Stimulated activated CD4-positive, alpha-beta T cell treated with anti-CD3 and anti-CD28 coated beads, Interleukin-12 subunit alpha, Interleukin-12 subunit beta, amount 100 ng/mL, for 48 hours (primary cell): ENCODE measurements at places on chromosomes 6 and 20.

- no peak for DNase-seq
These were observed 61.0 kb downstream of the ENPP1 start for GRCh38 chr6:131868836-131869235.

DNA sequence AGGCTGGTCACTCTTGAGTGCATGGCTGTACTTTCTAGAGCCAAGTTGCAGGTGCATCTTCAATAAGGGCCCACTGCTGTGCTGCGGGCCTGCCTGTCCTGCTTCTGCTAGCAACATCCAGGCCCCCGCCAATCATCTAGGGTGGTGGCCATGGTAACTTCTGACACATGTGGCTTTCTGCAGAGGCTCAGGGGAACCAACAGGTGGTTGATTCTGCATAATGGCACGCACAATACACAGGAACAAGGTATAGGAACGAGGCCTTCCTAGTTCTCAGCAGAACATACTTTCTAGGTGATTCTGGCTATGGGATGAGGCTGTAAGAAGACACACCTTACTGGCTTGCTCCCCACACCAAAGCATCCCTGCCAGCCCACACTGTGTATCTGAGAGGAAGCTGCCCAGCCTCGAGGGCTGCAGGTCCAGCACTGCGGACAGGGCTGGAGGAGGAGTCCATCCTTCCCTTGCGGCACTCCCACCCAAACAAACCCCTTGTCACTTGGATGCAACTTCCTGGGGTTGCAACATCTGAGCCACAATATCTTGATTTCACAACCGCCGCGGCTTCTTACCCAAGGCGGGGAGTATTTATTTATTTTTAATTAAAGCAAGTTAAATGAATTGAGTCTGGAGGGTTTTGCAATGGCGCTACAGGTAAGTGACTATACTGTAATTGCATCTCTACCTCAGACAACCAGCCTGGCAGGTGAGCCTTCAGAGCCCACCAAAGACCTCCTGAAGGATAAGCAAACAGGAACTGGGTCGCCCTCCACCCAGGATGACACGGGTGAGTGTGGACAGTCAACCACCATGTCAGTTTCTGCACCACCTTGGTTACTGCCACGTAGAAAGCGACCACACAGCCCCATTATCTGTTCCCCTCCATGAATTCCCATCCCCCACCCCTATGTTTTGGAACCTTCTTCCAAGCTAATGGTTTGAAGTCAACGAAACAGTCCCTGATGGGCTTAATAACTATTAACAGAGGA is 49.6 kb downstream of the SULF2 start:
- no peak for DNase-seq

DNA sequence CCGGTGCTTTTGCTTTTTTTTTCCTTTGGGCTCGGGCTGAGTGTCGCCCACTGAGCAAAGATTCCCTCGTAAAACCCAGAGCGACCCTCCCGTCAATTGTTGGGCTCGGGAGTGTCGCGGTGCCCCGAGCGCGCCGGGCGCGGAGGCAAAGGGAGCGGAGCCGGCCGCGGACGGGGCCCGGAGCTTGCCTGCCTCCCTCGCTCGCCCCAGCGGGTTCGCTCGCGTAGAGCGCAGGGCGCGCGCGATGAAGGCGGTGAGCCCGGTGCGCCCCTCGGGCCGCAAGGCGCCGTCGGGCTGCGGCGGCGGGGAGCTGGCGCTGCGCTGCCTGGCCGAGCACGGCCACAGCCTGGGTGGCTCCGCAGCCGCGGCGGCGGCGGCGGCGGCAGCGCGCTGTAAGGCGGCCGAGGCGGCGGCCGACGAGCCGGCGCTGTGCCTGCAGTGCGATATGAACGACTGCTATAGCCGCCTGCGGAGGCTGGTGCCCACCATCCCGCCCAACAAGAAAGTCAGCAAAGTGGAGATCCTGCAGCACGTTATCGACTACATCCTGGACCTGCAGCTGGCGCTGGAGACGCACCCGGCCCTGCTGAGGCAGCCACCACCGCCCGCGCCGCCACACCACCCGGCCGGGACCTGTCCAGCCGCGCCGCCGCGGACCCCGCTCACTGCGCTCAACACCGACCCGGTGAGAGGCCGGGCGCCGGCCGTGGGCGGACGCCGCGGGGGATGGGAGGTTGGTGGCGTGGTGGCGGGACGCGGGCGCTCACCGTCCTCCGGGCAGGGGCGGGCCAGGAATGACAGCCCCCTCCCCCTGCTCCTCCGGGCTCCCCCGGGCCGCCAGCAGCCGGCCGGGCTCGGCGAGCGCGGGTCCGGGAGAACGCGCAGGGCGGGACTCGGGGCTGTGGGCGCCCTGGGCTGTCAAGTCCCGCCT is 606 bp downstream of the ID4 start:
- DNase-seq = no peak

- no peak for DNase-seq
These were observed 38.9 kb upstream of the NKX2-4 start for GRCh38 chr20:21436205-21436604.

DNA sequence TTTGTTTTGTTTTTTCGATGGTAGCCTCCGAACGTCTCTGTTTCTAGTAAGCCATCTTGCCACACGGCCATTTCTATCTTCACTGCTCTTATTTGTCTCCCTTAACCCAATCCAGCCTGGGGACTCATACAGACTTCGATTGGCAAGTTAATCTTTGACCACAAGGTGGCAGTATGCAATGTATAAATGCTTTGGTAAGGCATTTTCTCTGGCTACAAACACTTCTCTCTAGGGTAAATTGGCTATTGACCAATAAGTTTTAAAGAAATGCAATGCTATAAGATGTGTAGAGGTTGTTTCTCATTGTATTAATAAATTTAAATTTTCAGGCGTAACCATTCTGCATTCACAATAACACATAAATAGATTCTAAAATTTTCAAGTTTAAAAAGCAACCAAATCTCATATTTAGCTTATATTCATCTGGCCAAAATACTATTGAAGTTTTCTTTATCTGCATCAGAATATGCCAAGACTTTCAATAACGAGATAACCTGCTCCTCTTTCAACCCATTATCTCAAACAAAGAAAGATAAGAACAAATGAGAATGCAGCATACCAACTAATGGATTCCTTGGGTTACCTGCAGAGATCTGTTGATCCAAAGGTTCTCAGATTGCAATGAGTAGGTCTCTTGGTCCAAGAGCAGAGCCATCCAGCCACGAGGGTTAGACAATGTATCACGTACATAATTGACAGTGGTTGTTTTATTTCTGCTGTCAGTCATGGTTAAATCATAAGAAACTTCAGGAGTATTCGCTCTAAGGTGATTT is 231.9 kb downstream of the PKHD1 start:
- DNase-seq = no peak

DNA sequence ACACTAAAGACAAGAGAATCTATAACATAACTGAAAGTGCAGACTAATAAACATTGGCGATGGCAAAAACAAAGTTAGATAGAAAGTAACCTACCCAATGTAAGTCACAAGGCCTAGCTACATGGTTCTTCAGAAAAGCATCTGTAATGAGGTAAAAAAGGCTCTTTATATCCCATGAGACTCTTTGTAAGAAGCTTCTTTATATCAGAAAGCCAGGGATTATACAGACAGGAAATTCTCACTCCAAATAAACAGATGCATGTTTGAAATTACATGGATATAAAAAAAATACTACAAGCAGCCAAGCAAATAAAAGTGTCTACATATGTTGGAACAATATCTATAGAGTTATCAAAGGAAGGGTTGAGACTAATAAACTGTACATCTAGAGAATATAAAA is 284.9 kb upstream of the NRSN1 start:
- DNase-seq = no peak

DNA sequence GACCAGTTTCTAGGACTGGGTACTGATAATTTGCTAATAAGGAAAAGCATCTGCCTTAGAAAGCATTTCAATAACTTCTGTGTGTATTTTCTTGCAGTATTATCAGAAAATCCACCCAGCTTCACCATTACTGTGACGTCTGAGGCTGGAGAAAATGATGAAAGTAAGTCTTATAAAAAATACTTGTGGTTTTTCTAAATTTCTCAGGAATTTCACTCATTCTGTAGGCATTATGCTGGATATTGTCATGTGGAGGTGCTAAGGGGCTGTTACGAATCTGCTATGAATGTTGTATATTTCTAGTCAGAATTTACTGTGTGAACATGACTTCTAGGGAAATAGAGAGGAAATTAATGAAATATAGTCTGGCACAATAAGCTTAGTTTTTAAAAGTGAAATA is 8.9 kb downstream of the RWDD1 start:
- no peak for DNase-seq

- DNase-seq = no peak
These were observed 3.4 kb downstream of the CLPSL1 start for GRCh38 chr6:35784200-35784599.

- no peak for DNase-seq
These were observed 9.2 kb downstream of the LY86 start for GRCh38 chr6:6597682-6598081.

DNA sequence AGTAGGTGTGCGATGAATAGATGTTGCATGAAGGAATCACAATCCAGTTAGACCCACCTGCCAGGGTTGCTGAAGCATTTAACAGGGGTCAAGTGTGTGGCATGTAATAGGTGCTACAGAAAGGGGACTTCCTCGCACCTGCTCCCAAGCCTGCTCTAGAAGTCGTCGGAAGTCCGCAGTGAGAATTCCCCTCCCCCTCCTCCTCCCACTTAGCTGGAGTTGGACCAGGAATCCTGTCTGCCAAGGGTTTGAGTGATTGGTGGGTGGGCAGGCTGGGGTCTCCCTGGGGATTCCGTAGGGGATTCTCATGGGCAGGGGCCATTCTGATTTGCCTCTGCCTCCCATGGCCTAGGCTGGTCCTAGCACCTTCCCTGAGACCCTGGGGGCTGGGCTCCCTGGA is 10.3 kb downstream of the SCRT2 start:
- no peak for DNase-seq

GRCh38 chr20:41571006-41571405 is 47.2 kb downstream of the CHD6 start:
- DNase-seq = no peak

DNA sequence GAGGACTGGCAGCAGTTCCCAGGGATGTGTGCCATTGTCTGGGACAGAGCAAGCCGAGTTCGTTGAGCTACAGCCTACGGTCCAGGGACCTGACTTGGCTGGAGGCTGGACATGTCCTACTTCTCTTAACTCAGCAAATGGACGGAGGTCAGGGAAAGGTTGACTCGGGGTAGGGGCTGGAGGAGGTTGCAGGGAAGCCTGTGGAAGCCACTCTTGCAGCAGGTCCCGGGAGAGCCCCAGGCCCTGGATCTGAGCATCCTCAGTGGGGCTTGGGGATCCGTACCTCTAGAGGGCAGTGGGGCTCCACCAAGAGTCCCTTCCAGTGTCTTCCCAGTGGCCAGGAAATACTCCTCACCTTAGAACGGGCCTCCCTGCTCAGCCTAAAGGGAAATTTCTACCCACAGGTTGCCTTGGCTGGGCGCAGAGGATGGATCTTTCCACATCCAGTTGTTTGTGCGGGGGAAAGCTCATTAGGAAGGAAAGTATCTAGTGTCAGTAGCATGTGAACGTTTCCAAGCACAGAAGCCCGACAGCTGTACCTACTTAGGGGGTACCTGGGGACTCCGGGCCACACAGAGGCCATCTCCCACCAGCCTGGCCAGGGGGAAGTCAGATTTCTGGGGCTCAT is 170.2 kb downstream of the NFATC2 start:
- DNase-seq = peak; percentile 35

GRCh38 chr6:3281631-3282475 is 23.1 kb downstream of the PSMG4 start:
- no peak for DNase-seq

DNA sequence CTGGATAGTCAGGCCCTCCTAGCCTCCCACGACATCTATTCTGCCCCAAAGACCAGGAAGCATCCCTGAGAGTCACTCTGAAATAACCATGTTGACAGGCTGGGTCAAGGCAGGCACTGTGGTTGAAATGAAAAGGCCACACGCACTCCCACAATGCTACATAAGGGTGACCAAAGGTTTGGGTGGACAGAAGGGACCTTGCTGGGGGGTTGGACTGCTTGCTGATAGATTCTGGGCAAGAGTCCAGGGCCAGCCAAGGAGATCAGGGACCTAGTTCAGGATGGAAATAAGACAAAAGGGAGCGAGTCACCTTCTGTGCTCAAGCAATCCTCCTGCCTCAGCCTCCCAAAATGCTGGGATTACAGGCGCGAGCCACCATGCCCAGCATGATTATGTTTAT is 32.5 kb upstream of the DSN1 start:
- no peak for DNase-seq

DNA sequence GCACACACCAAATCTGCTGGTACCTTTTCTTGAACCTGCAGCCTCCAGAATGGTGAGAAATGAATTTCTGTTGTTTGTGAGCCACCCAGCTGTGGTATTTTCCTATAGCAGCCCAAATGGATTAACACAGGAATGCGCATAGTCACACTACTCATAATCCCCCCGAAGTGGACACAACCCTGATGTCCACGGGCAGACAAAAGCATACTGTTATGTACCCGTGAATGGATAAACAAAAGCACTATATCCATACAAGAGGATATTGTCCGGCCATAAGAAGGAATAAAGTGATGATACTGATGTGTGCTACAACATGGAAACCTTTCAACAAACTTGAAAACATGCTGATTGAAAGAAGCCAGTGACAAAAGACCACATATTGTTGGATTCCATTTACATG is 25.1 kb upstream of the RPP40 start:
- DNase-seq = no peak

DNA sequence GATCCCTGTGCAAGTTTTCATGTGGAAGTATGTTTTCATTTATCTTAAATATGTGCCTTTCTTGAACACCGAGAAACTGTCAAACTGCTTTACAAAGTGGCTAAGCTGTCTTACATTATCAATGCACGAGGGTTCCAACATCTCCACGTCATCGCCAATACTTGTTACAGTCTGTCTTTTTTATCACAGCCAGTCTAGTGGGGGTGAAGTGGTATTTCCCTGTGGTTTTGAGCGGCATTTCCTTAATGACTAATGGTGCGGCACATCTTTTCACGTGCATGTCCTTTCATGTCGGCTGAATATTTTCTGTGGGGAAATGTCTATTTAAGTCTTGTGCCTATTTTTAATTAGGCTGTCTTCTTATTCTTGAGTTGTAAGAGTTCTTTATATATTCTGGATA is 280.4 kb downstream of the FOXC1 start:
- DNase-seq = no peak

- no peak for DNase-seq
These were observed 52.5 kb downstream of the BCAS1 start for GRCh38 chr20:54017846-54018245.

GRCh38 chr6:51459958-51460357 is 627.5 kb downstream of the PKHD1 start:
- DNase-seq = no peak

DNA sequence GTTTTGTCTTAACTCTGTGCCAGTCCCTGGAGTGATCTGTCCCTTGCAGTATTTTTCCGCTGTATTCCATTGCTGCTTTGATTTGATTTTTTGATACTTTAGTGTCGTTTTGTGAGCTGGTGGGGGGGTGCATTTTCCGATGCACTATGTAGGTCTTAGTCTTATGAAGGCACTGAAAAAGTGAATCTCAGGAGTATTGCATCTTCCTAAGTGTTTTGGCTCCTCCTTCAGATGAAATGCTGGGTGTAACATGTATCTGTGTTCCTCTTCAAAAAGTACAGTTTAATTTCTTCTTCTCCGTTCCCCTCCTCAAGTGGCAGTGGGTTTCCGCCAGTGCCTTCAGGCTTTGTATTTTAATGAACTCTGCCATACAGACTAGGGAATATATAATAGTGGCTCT is 580.7 kb upstream of the GJE1 start:
- no peak for DNase-seq

GRCh38 chr20:33298391-33298790 is 15.4 kb downstream of the BPIFB1 start:
- no peak for DNase-seq
